ENCODE measurements at places on chromosomes 2 and 18. TPM values are rescaled to one million over a fixed set of nuclear protein-coding genes. Genes with fewer than 3 reads are reported as not detected.
A peak's percentile ranks its signal among the peaks of the same experiment; 100 is the strongest.

GRCh38 chr18:38244480-38244879 lies 678.9 kb upstream of the CELF4 start:
- no peaks in the 10 kb centered on the region for H3K4me1 ChIP-seq
- no peaks in the 10 kb centered on the region for H3K27me3 ChIP-seq
- H3K4me3 ChIP-seq: no peak overlapping the region
- no peak overlapping the region for H3K27ac ChIP-seq

DNA sequence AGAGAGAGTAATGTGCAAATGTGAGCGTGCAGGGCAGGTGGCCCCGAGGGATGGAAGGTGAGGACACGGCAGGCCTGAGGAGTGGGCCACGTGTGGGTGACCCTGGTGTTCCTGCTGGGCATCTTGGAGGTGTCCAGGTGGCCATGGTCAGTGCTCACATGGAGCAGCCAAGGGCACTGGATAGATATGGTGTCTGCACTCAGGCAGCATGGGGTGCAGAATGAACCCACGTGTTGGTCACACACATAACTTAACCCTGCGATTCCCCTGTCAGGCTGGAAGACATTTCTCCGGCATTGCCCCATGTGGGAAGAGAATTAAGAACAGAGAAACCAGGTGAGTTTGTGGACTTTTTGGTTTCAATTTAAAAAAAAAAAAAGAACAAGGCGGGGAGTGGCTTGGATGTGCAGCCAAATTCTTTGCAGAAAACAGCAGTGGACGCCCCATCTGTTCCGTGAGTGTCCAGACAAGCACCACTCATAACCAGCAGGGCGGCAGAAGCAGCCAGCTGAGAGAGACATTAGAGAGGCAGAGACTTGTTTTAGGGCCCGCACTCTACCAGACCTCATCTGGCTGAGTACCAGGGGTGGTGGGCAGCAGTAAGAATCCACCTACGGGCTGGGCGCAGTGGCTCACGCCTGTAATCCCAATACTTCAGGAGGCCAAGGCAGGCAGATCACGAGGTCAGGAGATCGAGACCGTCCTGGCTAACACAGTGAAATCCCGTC lies 249.8 kb downstream of the ACKR3 start:
- H3K36me3 ChIP-seq: no peaks in the 10 kb centered on the region
- no peaks in the 10 kb centered on the region for H3K4me1 ChIP-seq
- no peak for DNase-seq
- H3K27ac ChIP-seq: no peak overlapping the region
- H3K27me3 ChIP-seq: no peaks in the 10 kb centered on the region
- no peak overlapping the region for H3K4me3 ChIP-seq

- H3K27ac ChIP-seq: no peak overlapping the region
- H3K4me3 ChIP-seq: no peak overlapping the region
- no peaks in the 10 kb centered on the region for H3K4me1 ChIP-seq
- no peak for DNase-seq
- no peaks in the 10 kb centered on the region for H3K27me3 ChIP-seq
- H3K36me3 ChIP-seq: no peaks in the 10 kb centered on the region
Observed at GRCh38 chr18:60445341-60445740, 72.8 kb upstream of the MC4R start.

GRCh38 chr2:211376410-211376809 lies 820.0 kb downstream of the CPS1 start:
- no peaks in the 10 kb centered on the region for H3K36me3 ChIP-seq
- no peaks in the 10 kb centered on the region for H3K4me1 ChIP-seq
- no peaks in the 10 kb centered on the region for H3K27me3 ChIP-seq
- H3K4me3 ChIP-seq: no peak overlapping the region
- no peak overlapping the region for H3K27ac ChIP-seq
- DNase-seq: no peak

GRCh38 chr2:138280999-138281695 lies 220.4 kb upstream of the SPOPL start:
- no peaks in the 10 kb centered on the region for H3K36me3 ChIP-seq
- no peak overlapping the region for H3K4me3 ChIP-seq
- H3K4me1 ChIP-seq: peaks cover 2% of the 10 kb centered on the region
- no peaks in the 10 kb centered on the region for H3K27me3 ChIP-seq

DNA sequence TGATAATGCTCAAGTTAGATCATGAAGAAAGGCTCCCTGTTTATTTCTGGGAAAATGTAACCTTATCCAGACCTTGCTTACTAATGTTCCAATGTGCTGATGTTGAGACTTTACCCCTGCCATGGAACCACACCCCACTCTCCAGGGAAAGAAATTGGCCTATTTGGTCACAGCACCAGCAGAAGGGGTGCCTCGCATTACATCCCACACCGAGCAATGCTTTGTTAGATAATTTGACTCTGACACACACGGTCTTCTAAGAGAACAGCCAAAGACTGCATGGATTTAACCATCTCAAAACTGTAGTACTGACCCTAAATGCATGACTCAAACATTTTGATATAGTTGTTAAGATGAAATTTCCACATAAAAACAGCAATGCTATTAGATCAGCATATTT lies 152.1 kb upstream of the CCDC150 start:
- no peak for DNase-seq
- no peak overlapping the region for H3K4me3 ChIP-seq
- H3K27ac ChIP-seq: no peak overlapping the region
- H3K27me3 ChIP-seq: no peaks in the 10 kb centered on the region
- H3K36me3 ChIP-seq: no peaks in the 10 kb centered on the region

GRCh38 chr2:60947056-60947455 lies 65.7 kb downstream of the REL start:
- H3K36me3 ChIP-seq: peaks cover 19% of the 10 kb centered on the region
- no peak overlapping the region for H3K27ac ChIP-seq
- H3K4me3 ChIP-seq: no peak overlapping the region
- DNase-seq: no peak
- no peaks in the 10 kb centered on the region for H3K27me3 ChIP-seq

DNA sequence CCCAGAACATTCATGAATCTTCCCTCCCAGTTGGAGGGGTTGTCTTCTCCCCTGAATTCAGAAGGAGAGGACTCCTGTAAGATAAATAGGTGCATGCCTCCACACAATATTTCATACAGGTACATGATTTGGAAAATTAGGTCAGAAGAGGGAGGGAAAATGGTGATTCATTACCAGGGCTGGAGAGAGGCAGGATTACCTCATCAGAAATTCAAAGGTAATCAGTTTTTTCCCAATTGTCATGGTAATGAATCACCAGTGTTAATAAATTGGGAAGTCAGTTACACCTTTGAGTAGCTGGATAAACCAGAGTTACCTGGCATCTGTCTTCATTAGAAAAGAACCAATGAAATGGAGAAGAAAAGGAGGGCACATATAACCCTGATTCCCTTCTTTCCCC lies 128.5 kb downstream of the EN1 start:
- no peaks in the 10 kb centered on the region for H3K36me3 ChIP-seq
- H3K27ac ChIP-seq: no peak overlapping the region
- H3K27me3 ChIP-seq: no peaks in the 10 kb centered on the region
- H3K4me1 ChIP-seq: no peaks in the 10 kb centered on the region
- no peak overlapping the region for H3K4me3 ChIP-seq

DNA sequence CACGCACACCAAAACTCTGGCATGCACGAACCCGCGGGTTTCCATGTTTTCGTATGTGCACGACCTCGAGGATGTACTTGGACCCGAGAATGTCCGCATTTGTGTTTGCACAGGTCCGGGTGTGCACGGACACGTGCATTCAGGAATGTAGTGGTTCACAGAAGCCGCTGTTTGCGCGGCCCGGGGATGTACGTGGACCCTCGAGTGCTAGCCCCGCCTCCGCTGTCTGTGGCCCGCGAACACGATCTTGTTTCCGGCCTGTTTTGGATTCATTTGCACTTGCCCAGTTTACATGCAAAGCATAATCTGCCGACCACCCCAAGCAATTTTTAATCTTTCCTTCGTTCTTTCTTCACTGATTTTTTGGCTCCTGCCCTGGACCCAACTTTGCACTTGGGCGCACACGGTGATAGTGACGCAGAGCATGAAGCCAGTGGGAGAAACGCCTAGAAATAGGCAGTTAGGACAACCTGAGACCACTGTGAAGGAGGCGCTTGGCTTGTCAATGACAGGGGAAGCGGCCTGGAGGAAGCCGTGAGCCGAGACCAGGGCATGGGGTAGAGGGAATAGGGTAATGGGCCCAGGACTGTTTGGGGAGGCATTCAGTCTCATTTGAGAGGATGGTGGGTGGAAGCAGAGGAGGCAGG lies 45.4 kb upstream of the PTMA start:
- H3K27ac ChIP-seq: peak overlapping the region; percentile 98
- peaks cover 7% of the 10 kb centered on the region for H3K4me1 ChIP-seq
- DNase-seq: no peak
- H3K27me3 ChIP-seq: no peaks in the 10 kb centered on the region
- H3K4me3 ChIP-seq: peak overlapping the region; percentile 46

DNA sequence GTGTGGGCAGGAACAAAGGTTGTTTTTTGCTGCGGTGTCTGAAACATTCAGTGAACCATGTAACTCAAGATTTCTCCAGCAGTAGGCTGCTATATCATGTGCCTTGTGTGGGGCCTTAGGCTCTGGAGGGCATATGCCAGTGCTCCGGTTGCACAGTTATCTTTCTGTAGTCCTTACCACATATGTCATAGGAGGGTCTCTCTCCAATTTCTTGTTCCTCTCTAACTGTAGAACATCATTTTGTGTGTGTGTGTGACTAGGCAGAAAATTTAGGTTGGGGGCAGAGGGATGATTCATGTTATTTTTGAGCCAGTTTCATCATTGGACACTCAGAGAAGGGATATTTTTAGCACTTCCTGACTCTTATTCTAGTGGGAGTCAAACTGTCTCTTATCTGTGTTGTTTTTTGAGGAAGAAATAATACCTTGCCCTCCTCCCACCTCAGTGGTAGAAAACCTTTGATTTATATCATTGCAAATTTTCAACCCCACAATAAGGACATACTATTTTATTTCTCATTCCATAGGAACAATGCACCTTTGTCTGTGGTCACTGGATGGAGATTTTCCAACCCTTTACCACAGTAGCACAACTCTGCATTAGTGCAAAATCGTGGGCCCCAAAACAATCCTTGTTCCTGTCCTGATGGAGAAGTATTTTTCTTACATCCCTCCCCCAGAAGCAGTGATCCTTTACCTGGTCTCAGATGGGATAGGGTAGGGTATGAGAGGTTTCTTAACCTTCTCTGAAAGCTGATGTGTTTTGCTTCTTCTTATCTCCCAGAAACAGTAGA lies 113.9 kb downstream of the CCDC74A start:
- no peak overlapping the region for H3K4me3 ChIP-seq
- no peak overlapping the region for H3K27ac ChIP-seq
- H3K36me3 ChIP-seq: no peaks in the 10 kb centered on the region
- no peak for DNase-seq
- no peaks in the 10 kb centered on the region for H3K27me3 ChIP-seq

- H3K4me1 ChIP-seq: no peaks in the 10 kb centered on the region
- no peak overlapping the region for H3K4me3 ChIP-seq
- no peak overlapping the region for H3K27ac ChIP-seq
- DNase-seq: no peak
- H3K36me3 ChIP-seq: no peaks in the 10 kb centered on the region
Observed at GRCh38 chr2:208948073-208948472, 475.8 kb upstream of the MAP2 start.

DNA sequence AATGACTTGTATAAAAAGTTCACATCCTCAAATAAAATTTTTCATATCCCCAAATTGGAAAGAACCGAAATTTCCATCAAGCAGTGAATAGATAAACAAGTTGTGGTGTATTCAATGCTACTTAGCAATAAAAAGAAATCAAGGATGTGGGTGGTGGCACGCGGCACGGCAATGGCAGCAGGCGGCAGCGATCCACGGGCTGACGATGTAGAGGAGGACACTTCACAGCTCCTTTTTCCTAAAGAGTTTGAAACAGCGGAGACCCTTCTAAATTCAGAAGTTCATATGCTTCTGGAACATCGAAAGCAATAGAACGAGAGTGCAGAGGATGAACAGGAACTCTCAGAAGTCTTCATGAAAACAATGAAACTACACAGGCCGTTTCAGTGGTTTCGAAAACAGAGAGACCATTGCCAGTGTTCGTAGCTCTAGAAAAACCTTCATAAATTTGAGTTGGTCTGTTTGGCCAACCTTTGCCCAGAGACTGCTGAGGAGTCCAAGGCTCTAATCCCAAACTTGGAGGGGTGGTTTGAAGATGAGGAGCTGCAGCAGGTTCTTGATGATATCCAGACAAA lies 9.8 kb upstream of the IL36A start:
- H3K36me3 ChIP-seq: no peaks in the 10 kb centered on the region
- H3K4me3 ChIP-seq: no peak overlapping the region
- no peaks in the 10 kb centered on the region for H3K4me1 ChIP-seq

- no peak overlapping the region for H3K4me3 ChIP-seq
- no peak for DNase-seq
- H3K27ac ChIP-seq: no peak overlapping the region
- H3K36me3 ChIP-seq: no peaks in the 10 kb centered on the region
Observed at GRCh38 chr2:44949329-44950151, 8.0 kb downstream of the SIX3 start.

GRCh38 chr2:224925061-224925809 lies 117.0 kb downstream of the DOCK10 start:
- no peaks in the 10 kb centered on the region for H3K36me3 ChIP-seq
- DNase-seq: no peak
- H3K27ac ChIP-seq: peak overlapping the region; percentile 78
- no peak overlapping the region for H3K4me3 ChIP-seq
- no peaks in the 10 kb centered on the region for H3K27me3 ChIP-seq

GRCh38 chr18:4603955-4604354 lies 148.8 kb upstream of the DLGAP1 start:
- H3K27ac ChIP-seq: no peak overlapping the region
- H3K36me3 ChIP-seq: no peaks in the 10 kb centered on the region
- no peak for DNase-seq
- no peaks in the 10 kb centered on the region for H3K4me1 ChIP-seq
- no peak overlapping the region for H3K4me3 ChIP-seq
- no peaks in the 10 kb centered on the region for H3K27me3 ChIP-seq

- DNase-seq: no peak
- no peaks in the 10 kb centered on the region for H3K27me3 ChIP-seq
- H3K27ac ChIP-seq: no peak overlapping the region
- no peak overlapping the region for H3K4me3 ChIP-seq
- H3K36me3 ChIP-seq: no peaks in the 10 kb centered on the region
Observed at GRCh38 chr2:147663962-147664361, 180.9 kb upstream of the ACVR2A start.

DNA sequence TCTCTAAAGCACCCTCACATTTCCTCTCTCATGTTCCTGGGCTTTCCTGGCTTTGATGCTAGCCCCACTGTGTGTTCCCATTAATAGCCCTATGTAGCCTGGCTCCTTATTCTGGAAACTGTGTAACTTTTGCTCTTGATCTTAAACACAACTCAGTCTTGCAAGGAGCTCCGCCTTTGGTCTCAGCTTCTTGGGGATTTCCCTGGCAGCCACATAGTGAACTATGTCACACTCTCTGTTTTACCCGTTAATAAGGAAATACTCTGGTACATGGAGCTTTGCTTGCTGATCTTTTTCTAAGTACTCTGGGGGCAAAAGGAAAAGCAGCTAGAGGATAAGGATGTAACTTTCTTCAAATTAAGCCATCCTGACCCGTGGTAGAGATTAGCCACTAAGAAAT lies 259.3 kb downstream of the NEDD4L start:
- no peak overlapping the region for H3K4me3 ChIP-seq
- H3K27me3 ChIP-seq: no peaks in the 10 kb centered on the region
- no peak for DNase-seq
- H3K36me3 ChIP-seq: no peaks in the 10 kb centered on the region
- no peak overlapping the region for H3K27ac ChIP-seq

GRCh38 chr2:146262606-146263005 lies 1582.2 kb upstream of the ACVR2A start:
- peak; percentile 24 for DNase-seq
- H3K27me3 ChIP-seq: no peaks in the 10 kb centered on the region
- no peak overlapping the region for H3K4me3 ChIP-seq
- H3K27ac ChIP-seq: no peak overlapping the region
- H3K36me3 ChIP-seq: no peaks in the 10 kb centered on the region

The NGEF gene
- 0.26 TPM for total RNA-seq

The KCTD1 gene
- total RNA-seq: 12.1 TPM

The PLCD4 gene
- total RNA-seq: 0.89 TPM

The ATP5F1A gene
- total RNA-seq: 340 TPM

The SKA1 gene
- total RNA-seq: 2.4 TPM

The MSTN gene
- not detected for total RNA-seq

The CHRNG gene
- not detected for total RNA-seq

The ABCB11 gene
- 0.08 TPM for total RNA-seq

Measured in left lung (tissue), 14 donors.